ENCODE measurements at places on chromosomes 11 and 22.

- DNase-seq: no peak
These were observed 37.6 kb downstream of the RAB30 start for GRCh38 chr11:83033972-83034672.

DNA sequence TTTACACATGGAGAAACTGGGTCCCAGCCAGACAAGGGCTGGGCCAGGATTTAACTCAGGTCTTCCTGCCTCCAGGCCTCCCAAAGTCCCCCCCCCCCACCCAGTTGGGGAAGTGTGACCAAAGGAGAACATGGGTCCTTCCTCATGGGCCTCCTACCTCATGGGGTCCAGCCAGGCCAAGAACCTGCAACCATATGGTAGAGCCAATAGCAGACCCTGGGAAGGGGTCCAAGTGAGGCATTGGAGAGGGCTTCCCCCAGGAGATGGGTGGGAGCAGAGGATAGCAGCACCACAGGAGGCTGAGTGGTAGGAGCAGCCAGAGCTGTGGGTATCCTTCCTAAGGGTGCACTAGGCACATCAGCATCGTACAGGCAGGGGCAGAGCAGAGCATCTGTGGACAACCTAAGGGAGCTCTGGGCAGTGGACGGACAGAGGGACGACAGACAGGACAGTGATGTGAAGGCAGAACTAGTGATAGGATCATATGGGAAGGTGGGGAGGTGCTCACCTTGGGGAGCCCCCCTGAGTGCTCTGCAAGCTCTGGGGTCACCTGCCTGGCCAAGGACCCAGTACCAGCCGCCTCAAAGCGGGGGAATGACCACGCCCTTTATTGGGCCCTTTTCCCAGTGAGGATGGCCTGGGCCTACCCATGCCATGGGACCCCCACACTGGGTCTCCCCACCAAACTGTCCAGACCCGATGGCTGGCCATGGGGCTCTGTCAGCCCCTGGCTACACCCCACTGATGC is 4.5 kb downstream of the ARVCF start:
- no peak for DNase-seq

- no peak for DNase-seq
These were observed 2.6 kb downstream of the SPDYC start for GRCh38 chr11:65172600-65172999.

GRCh38 chr22:47474464-47474863 is 712.0 kb downstream of the TBC1D22A start:
- no peak for DNase-seq

DNA sequence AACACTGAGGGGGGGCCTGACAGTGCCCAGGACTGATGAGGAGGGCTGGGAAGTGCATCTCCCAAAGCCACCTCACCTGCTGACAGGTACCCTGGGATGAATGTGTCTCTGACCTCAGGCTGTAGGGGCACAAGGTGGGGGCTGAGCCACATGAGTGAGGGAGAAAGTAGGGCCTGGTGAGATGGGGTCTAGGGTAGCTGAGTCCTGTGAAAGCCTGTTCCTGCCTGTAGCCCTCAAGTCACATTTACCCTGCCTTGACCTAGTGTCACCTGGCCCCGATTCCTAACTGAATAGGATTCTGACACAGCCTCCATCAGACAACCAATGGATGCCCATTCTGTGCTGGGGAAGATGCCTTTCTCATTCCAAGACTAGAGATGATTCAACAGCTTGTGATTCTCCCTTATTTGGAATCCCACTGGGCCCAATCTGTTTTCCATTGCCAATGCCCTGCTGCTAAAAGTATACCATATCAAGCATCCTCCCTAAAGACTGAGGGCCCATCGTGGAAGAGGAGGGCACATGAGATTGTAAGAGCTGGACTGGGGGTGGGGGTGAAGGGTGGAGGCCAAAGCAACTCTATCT is 11.1 kb upstream of the RFPL1 start:
- DNase-seq: no peak

DNA sequence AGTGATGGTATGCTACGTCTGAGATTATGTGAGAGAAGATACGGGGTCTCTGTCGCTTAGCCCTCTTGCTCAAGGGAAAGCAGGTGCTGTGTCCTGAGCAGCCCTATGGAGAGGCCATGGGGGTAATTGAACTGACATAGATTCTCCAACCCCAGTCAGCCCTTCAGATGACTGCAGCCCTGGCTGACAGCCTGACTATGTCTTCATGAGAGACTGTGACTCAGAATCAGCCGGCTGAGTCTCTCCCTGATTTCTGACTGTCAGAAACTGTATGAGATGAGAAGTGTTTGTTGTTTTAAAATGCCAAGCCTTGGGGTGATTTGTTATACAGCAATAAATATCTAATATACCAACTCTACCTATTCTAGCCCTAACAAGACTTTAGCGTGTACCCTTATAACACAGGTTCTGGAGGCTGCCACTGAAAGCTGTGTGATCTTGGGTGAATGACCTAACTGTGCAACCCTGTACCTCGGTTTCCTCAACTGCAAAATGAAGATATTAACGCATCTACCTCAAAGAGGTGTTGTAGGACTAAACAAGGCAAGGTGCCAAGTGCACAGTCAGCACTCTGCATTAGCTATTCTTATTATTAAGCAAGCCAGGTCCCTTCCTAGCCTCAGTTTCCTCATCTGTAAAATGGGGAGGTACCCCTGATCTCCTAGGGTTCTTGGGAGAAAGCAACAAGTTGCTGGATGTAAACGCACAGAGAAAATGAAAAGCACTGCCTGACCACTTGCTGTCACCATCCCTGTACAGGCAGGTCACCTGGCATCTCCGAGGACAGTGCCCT is 24.9 kb downstream of the SLC43A1 start:
- DNase-seq: no peak

- no peak for DNase-seq
These were observed 138.1 kb downstream of the SLC1A2 start for GRCh38 chr11:35281169-35281688.

GRCh38 chr11:19276859-19277808 is 36.4 kb upstream of the E2F8 start:
- DNase-seq: no peak

DNA sequence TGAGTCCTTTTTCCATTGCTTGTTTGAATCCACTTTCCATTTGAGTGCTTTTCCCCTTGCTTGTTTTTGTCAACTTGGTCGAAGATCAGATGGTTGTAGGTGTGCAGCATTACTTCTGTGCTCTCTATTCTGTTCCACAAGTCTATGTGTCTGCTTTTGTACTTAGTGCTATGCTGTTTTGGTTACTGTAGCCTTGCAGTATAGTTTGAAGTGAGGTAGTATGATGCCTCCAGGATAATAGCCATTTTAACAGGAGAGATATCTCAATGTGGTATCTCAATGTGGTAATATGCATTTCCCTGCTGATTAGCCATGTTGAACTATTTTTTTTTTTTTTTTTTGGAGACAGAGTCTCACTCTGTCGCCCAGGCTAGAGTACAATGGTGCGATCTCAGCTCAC is 16.7 kb downstream of the ACRV1 start:
- no peak for DNase-seq

DNA sequence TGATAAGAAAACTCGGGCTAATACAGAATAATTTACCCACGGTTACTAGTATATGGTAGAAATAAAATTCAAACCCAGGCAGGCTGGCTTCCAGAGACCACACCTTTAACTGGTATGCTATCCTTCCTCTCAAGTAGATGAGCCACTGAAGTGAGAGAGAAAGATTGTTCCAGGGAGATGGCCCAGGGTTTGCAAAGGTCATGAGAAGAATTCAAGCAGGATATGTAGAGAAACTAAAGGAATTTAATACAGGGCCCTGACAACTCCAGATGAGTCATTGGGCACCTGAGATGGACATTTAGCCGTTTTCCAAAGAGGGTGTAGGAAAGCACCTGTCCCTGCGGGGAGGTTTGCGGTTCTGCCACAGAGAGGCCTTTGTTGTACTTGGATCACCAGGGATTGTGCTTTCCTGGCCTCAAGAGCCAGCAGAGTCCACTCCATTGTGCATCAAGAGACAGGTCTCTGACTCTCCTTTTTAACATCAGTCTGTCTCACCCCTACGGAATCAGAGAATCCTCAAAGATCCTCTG is 152.7 kb upstream of the BLID start:
- no peak for DNase-seq

DNA sequence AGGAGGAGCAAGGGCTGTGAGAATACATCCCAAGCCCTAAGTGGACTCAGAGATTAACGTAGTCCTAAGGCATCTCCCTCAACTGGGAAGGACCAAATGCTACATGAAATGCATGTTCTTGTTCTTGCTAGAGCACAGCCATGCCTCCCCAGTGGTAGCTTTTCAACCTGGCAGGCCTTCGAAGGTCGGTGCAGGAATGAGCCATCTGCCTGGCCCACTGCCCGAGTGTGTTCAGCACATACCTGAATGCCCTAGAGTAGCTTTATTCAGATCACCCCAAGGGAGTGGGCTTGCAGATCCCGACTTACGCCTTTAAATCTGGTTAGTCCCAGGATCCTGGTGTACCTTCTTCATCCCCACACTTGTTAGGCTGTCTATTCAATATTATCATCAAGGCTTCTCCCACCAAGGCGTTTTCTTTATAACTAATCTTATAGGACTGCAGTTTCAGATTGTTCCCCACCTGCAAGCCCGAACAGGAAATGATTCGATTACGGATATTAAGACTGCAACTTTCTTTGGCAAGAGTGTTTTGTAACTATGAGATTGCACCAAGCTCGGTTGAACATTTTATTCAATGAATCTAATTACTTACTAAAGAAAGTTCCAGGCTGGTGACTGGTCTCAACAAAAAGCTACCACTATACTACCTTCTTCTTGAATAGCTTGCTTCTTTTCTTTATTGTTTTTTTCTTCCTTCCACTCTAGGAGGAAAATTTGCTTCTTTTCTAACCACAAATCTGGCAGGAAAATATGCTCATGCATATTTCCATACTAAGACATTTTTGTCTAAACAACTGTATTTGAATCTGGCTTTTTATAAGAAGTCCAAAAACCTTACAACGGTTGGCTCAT is 115.6 kb downstream of the SGSM3 start:
- DNase-seq: no peak

DNA sequence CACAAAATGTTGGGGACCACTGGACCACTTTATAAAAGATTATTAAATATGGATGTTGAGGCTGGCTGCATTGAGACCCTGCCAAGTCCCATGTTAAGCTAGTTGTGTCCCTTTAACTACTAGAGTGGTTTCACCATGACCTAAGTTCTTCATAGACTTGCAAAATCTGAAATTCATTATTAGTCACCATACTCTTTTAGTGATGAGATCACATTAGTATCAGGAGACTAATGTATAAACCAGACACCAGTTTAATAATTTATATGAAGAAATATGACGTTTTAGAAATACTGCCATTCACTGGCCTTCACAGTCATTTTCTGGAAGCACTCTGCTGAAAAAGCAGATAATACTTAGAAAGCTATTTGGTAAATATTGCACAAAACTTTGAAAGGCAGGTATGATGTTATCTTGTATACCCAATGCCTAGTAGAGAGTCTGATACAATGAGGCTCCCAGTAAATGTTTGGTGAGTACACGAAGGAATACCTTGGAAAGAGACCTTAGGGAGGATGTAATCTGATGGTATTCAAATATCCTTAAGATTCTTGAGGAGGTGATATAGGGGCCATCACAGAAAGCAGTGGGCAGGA is 728.2 kb upstream of the ANO5 start:
- no peak for DNase-seq

GRCh38 chr11:3123305-3123704 is 41.8 kb downstream of the OSBPL5 start:
- DNase-seq: no peak

- no peak for DNase-seq
These were observed 398.9 kb downstream of the ETS1 start for GRCh38 chr11:128188346-128189004.

DNA sequence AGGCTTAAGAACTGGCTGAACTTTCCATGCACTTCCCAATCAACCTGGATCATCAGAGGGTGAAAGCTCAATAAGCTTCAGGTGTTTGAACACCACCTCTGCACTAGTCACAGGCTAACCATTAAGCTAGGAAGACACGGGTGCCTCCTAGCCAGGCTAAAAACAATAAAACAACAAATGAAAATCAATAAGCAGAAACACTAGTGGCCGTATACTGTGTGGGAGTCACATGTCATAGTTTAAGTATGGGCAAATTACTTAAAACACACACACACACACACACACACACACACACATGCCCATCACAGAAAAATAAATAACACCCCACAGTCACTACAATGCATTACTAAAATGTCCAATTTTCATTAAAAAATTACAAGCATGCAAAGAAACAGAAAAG is 85.2 kb downstream of the APOL5 start:
- no peak for DNase-seq

- no peak for DNase-seq
These were observed 16.5 kb downstream of the BLID start for GRCh38 chr11:122099374-122100036.

GRCh38 chr11:72834905-72835304 is 20.7 kb downstream of the ATG16L2 start:
- DNase-seq: no peak

- DNase-seq: no peak
These were observed 90.2 kb downstream of the PLEKHA7 start for GRCh38 chr11:16923987-16924386.

- no peak for DNase-seq
These were observed 1197.3 kb downstream of the BRD1 start for GRCh38 chr22:48630433-48630754.

- no peak for DNase-seq
These were observed 201.8 kb upstream of the E2F8 start for GRCh38 chr11:19442554-19442910.

DNA sequence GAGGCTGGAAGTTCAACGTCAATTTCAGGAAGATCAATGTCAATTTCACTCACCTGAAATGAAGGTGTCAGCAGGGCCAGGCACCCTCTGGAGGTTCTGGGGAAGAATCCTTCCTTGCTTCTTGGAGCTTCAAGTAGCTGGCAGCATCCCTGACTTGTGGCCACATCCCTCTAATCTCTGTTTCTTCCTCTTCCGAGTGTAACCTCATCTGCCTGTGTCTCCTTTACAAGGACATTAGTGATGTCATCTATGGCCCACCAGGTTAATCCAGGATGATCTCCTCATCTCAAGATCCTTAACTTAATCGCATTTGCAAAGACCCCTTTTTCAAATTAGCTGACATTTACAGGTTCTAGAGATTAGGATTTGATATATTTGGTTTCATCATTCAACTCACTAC is 240.8 kb upstream of the MTNR1B start:
- no peak for DNase-seq

DNA sequence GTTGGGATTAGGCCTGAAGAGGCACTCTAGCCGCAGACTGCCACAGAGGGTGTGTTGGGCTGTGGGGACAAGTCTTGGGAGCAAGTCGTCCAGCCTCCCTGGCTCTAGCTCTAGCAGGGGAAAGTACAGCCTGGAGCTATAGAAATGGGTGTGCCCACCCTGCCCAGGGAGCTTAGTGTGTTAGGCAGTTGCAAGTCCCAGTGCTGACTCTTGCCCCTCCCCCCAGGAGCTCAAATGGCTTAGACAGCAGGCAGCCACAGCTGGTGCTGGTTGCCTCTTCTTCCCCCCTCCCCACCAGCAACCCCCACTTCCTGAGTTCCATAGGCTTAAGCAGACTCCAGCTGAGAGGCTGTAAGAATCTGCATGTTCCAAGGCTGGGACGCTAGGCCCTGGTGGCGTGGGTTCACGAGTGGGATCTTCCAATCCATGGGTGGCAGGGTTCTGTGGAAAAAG is 61.2 kb downstream of the GUCY1A2 start:
- no peak for DNase-seq

GRCh38 chr11:115740324-115740723 is 236.1 kb upstream of the CADM1 start:
- no peak for DNase-seq
